ENCODE measurements at places on chromosomes 7 and 10. TPM values are rescaled to one million over a fixed set of nuclear protein-coding genes. Genes with fewer than 3 reads are reported as not detected.

Gene FRMD4A
- total RNA-seq: 17.5 TPM

Gene CYP3A4
- total RNA-seq: not detected

- DNase-seq: no peak
- H3K4me1 ChIP-seq: 0 out of 2 replicates have a peak, but pooled peaks cover 2% of the 10 kb centered on the region
- no peak overlapping the region for H3K4me3 ChIP-seq
- no peaks in the 10 kb centered on the region for H3K36me3 ChIP-seq
- H3K27ac ChIP-seq: no peak overlapping the region
Measured at GRCh38 chr10:92810934-92811532, 37.3 kb upstream of the EXOC6 start.

DNA sequence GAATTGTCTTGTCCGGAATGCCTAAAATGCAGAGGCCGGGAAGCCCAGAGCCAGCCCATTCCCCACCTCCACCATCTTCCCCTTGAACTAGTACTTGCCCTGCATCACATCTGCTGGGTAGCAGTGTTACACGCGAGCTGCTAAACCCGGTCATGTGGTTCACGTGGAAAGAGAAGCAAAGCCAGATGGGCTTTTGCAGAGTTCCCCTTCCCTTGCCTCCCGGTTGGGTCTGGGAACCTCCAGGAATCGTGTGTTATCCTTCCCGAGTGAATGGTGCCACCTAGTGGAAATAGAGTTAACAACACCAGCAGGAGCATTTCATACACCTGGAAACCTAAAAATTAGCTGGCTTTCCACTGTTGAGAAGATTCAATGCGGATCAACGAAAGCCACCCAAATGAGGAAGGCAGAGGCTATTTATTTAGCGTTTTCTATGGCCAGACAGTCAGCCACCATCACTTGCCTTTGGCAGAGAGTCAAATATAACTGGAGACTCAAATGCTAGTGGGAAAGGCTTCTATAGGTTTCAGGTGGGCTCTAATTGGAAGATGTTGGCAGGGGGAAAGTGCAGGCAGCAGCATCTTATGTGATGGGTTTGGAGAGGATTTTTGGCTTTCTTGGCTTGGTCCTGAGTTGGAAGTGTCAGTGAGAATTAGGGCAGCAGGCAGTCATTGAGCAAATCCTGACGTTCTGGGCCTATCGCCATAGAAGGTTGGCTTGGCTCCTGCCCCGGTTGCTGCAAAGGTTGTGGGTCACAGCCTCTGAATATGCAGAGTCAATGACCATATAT lies 12.9 kb upstream of the DENND2A start:
- H3K27ac ChIP-seq: no peak overlapping the region
- peak; percentile 82 for DNase-seq
- H3K4me1 ChIP-seq: peaks cover 18% of the 10 kb centered on the region
- H3K4me3 ChIP-seq: no peak overlapping the region
